EH (cell line): ENCODE measurements at places on chromosomes 5 and 9.
A peak's percentile ranks its signal among the peaks of the same experiment; 100 is the strongest.

DNA sequence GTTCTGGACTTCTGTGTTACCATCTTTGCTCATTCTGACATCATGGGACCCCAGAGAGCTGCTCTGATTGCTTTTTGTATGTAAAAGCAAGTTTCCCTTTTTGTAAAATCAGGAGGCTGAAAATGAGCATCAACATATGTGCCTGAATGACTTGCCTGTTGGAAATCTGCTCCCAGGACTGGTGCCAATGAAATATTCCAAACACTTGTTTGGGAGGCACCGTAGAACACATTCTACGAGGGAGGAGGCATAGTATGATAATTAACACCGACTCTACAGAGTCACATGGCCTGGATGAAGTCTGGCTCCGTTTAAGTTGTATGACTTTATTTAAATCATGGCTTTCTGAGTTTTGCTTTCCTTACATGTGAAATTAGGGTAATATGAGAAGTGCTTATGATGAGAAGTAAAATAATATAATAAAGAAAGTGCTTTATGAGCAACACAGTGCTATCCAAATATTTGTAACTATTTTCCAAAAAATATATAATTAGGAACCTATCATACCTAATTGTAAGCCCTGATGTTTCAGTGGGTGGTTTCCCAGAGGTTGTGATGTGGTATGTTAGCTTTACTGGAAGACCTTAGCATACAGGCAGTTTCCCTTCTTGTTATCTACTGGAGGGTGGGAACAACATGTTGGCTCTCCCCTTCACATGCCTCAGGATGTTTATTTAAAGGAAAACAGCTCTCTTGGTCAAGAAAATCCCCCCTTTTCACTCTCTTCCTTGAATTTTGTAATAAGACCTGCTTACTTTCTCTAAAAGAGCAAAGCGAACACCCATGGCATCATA lies 238.1 kb downstream of the FBXL7 start:
- peak; percentile 15 for DNase-seq

DNA sequence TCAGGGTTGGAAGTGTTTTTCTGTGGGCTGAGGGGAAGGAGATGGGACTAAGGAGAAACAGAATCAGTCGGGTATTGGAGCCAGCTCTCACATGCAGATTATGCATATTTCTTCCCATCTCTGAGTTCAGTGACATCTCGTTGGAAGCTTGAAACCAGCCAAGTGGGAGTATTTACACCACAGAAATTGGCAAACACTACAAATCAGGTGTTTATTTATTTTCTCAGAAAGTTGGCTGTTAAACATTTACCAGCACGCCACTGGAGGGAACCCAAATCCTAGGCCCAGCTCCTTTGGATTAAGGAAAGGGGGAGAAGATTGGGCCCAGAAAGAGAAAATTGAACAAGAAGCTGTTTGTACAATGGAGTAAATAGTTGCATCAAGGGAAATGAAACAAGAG lies 72.1 kb upstream of the PITX1 start:
- DNase-seq = no peak

DNA sequence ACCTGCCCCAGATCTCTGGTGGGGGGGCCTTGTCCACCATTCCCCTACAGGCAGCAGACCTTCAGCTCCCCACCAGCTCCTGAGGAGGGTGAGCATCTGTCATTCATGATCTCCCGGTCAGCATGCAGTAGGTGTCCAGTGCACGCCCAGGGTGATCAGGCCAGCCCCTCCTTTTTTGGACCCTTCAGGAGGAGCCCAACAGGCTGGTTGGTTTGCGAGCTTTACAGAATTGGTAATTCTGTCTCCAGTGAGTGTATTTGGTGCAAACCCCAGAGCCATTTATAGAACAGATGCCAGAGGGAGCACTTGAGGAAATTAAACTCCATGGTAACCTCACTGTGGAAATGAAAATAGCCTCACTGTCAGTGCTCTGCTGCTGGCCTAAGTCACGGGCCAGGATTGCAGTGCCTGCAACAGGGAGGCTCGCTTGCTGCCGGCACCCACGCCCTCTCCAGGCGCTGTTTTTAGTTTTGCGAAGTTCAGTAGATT lies 23.4 kb downstream of the WNK2 start:
- peak; percentile 69 for DNase-seq

- DNase-seq = no peak
These were observed 46.7 kb upstream of the MAMDC2 start for GRCh38 chr9:69996967-69997366.

GRCh38 chr5:32714836-32715235 lies 3.7 kb downstream of the NPR3 start:
- DNase-seq = peak; percentile 21

- no peak for DNase-seq
These were observed 1259.0 kb upstream of the NUDT12 start for GRCh38 chr5:104821606-104822005.

- no peak for DNase-seq
These were observed 1066.3 kb upstream of the NUDT12 start for GRCh38 chr5:104628911-104629310.
